Fibroblast of skin of right quadriceps (primary cell): ENCODE measurements at places on chromosomes 1 and 21.

GRCh38 chr1:115363171-115363570 is 25.1 kb upstream of the NGF start:
- no peak for DNase-seq

GRCh38 chr1:234933475-234933874 is 195.2 kb downstream of the TOMM20 start:
- DNase-seq: peak; percentile 72

DNA sequence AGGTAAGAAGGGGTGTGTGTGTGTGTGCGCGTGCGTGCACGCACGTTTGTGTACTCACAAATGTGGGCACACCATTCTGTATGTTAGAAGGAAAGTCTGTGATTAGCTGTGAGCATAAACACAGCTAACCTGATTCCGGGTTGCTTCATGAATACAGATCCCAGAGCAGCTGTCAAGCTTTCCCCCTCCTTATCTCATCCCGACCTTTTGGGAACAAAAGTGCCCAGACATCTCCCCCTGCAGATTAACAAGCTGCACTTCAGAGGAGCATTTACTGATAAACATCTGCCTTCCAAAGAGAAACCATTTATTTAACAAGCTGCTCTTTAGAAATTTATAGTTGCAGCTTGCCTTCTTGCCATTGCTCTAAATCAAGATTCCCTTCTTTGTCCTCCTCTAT is 97.0 kb downstream of the MT1HL1 start:
- DNase-seq: no peak

GRCh38 chr1:8473121-8473875 is 155.4 kb downstream of the SLC45A1 start:
- no peak for DNase-seq

DNA sequence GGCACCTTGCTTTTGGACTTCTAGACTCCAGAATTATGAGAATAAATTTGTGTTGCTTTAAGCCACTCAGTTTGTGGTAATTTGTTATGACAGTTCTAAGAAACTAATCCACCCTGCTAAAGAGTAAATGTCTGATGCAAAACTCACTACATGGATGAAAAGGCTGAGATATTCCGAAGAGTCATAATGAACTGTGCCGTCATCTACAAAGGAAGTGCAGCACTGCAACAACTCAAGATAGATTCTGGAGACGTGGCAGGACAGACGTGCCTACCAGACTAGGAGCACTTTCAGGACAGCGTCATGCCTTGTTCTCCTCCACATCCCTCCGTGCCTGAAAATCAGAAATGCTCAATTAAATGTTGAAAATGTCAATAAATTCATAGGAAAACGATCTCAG is 24.4 kb upstream of the IRF2BP2 start:
- no peak for DNase-seq

DNA sequence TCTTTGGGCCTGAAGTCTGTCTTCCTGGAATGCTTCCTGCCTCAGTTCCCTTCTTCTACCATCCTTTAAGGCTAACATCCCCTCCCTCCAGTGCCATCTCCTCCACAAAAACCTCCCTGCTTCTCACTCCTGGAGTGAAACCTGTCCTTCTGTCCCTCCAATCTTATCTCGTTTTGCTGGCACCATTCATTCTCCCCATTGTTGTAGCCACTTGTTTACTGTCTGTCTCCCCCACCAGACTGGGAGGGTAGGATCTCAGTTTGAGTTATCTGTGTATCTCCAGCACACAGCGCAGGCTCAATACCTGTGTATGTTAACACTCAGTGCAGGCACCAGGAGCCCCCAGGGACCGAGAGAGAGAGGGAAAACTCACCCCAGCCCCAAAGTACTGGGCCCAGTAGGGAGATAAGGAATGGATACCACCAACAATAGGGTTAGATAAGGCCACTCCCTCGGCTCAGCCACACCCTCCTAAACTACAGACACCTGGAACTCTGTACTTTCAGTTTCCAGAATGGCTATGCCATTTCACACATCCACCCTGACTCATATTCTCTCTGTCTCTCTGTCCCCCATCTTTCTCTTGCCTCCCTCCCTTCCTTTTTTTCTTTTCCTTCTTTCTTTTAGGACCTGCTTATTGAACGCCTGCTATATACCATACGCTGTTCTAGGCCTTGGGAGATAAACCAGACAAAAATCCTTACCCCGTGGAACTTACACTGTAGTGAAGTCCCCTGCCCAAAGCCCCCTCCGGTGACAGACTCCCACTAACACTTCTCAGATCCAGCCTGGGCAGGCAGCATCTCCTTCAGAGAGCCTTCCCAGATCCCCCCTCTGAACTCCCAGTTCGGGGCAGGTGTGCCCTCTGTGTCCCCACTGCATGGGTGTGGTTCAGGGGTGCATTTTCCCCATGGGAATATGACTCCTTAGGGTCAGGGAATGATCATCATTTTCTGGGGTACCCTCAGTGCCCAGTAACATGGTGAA is 3.3 kb upstream of the SSBP3 start:
- no peak for DNase-seq

DNA sequence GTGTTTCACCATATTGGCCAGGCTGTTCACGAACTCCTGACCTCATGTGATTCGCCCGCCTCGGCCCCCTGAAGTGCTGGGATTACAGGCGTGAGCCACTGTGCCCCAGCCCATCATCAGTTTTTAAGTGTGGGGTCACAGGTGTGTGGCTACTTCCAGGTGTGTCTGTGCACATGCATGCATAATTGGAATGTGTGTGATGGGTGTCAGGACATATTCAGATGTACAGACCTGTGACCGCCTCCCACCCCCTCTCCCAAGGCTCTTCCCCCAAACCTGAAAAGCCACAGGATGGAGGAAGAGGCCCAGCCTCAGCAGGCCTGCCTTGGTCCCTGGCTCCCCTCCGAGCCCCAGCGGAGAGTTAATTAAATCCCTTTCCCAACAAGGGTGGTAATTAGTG is 37.3 kb upstream of the CSF3R start:
- DNase-seq: no peak

GRCh38 chr1:87132284-87132870 is 196.3 kb upstream of the LMO4 start:
- no peak for DNase-seq

DNA sequence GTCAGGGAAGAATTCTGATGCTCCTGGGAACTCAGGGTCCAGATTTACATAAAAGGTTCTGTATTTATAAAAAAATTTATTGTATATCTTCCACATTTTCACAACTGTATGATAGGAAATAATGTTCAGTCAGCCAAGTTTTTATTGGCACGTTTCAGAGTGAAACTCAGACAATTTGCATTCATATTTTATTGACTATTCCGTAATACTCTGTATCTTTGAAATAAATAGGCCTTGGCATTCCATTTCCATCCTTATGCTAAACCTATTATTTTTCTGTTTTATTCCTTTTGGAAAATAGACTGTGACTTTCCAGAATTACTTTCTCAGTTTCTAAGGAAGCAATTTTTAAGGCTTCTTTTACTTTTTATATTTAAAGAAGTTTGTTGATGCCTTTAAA is 329.0 kb downstream of the OLFM3 start:
- no peak for DNase-seq

DNA sequence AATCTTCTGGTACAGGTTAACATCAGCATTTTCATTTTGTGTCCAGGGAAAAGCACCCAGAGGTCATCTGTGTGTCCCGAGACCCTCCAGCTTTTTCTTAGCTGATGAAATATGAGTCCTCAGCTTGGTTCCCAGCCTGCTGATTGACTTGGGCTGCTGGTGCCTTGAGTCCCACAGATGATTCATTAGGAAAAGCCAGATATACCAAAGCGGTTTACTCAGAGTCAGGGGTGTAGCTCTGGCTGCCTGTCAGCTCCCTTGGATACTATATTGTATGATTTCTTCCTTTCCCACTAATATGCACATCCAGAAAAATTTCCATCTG is 43.7 kb upstream of the MAB21L3 start:
- DNase-seq: peak; percentile 93

GRCh38 chr1:33099290-33100118 is 18.6 kb downstream of the AZIN2 start:
- peak; percentile 100 for DNase-seq

GRCh38 chr1:77565321-77565720 is 117.1 kb downstream of the ZZZ3 start:
- peak; percentile 34 for DNase-seq

GRCh38 chr1:3456449-3456963 is 2.0 kb downstream of the ARHGEF16 start:
- no peak for DNase-seq

DNA sequence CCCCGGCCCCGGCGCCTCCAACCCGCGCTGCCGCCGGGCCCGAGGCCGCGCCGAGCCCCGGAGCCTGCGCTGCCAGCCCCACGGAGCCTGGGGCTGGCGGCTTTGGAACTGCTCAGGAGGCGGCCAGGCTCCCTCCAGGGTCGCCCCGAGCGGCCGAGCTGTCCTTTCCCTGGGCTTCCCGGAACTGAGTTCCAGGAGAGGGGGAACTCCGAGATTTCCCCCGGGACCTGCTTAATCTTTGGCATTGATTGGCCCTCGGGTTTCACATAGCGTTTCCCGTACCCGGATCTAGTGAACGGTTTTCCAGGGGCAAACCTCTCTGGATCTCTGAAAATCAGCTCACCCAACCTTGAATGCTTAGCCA is 504 bp downstream of the H6PD start:
- peak; percentile 76 for DNase-seq

DNA sequence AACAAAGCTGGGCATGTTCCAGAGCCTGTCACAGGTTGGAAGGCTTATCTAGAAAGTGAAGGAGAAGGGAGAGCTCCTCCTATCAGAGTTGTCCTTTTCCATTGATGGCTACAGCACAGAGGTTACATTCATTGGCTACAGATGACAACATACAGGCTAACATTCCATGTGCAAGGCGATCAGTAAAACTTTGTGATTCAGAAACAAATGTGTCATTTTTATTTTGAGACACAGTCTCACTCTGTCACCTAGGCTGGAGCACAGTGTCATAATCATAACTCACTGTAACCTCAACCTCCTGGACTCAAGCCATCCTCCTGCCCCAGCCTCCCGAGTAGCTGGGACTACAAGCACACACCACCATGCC is 32.6 kb downstream of the TRIM67 start:
- no peak for DNase-seq
